Cerebellum (tissue), 4 donors: ENCODE measurements at places on chromosomes 6 and 20.
A peak's percentile ranks its signal among the peaks of the same experiment; 100 is the strongest.

GRCh38 chr20:32560482-32560988 lies 24.6 kb downstream of the NOL4L start:
- no peak for DNase-seq

DNA sequence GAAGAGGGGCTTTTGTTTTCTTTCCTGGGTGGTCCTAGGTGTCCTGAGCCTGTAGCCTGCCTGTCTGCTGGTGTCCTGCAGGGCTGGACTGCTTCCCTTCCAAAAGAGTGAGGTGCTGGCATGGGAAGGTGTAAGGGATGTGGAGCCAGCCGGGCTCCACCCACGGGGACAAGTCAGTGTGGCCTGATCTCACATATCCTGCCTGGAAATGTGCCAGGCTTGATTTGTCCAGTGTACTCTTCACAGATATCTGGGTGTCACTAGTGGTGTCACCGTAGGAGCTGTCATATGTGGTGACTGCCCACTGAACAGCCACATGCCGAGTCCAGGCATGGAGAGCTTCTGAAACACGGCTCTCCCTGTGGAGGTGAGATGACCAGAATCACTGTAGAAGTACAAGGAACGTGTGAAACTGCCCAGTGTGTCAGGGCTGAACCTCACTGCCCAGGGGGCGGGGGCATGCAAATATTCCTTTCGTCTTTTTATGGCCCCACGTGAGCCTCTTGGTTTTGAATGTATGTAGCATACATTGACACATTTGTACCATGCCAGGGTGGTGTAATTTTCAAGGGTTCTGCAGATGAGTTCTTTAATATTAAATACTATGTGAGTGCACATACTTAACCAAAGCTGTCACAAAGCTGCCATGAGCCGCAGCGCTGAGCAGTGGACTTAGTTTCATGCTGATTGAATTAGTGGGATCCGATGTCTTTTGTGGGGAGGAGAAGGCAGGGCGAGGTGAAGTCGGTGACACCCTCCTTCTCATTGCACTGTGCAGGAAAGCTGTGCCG lies 55.8 kb downstream of the CDH4 start:
- no peak for DNase-seq

DNA sequence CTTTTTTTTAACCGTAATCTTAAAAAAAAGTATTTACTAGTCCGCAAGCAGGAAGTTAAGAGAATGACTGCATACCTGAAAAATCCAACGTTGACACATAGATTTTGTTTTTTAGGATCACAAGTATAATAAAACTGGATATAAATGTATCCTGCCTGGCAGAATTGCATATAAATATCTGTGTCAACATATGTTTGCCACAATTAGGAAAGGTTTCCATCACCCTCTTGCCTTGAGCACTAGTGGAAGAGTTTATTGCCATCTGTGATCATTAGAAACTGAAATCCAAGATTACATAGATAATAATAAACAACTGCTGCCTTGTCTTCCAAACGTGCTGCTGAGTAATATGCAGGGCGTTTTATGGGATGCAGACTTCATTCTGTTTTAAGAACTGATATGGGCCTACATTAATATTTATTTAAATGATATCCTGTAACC lies 27.9 kb downstream of the PLEKHG1 start:
- DNase-seq, result no peak

DNA sequence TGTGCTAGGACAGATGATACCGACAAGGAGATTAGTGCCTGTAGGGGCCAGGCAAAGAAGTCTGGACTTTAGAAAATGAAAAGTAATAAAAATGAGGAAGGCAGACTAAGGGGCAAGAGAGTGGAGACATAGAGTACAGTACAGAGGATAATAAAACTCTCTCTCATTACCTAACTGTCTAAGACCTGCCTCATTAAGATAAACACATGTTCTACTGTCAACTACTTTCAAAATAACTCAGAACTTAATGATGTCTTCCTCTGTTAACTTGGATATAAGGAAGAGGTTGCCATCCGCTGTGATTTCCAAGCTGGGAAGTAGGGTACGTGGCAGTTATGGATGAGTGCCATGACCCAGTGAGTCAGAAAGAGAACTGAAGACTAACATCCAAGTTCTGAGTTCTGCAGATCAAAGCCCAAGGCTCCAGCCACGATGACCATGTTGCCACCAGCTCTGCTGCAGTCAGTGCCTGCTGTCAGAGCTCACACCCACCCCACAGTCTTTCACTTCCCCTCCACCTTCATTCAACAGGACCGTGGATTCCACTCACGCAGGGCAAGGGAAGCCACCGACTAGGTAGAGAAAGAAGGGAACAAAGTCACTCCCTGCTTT lies 81.8 kb downstream of the KIF16B start:
- DNase-seq, result no peak

DNA sequence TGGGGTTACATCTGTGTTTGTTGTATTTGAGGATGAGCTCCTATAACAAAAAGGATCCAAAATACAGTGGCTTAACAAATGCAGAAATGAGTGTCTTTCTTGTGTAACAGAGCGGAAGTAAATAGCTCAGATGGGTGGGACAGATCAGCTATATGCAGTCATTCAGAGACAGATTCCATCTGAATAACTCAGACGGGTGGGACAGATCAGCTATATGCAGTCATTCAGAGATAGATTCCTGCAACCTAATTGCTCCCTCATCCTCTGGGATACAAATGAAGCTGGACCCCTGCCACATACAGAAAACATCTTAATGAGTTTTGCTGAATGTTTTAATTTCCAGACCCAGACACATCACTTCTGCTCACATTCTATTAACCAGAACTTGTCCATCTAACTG lies 332.3 kb downstream of the BCKDHB start:
- no peak for DNase-seq

DNA sequence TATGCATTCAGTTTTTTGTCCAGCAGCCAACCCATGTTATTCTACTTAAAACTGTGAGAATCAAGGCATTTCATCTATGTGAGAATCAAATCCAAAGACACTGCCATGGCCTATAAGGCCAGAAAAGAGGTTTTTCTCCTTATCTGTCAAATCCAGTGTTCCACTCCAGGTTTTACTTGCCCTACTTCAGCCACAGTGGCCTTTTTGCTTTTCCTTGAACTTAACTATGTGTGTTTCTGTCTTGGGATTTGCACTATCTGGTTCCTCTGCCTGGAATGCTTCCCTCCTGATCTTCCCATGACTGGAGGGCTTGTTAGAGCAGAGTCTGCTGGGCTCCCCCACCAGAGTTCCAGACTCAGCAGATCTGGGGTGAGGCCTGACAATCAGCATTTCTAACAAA lies 113.1 kb upstream of the DOK5 start:
- no peak for DNase-seq

GRCh38 chr20:21067255-21067654 lies 38.9 kb downstream of the LINC00237 start:
- no peak for DNase-seq

- DNase-seq, result peak; percentile 81
Observed at GRCh38 chr20:25539742-25540672, 45.3 kb downstream of the NINL start.

DNA sequence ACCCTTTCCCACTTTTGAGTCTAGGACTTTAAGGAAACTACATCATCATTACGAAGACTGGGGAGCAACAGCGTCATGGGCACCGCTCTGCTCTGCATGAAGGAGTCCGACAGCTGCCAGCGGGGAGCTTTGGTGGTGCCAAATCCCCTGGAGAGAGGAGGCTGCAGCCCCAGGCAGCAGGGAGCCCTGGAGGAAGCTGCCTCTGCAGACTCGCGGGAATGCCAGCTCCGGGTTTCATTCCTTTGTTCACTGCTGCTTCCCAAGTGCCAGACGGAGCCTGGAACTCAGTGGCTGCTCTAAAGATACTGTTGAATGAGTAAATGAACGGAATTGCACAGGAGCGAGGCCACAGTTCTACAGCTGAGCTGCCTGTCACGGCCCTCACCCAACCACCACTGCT lies 196.5 kb upstream of the THBS2 start:
- DNase-seq, result no peak

DNA sequence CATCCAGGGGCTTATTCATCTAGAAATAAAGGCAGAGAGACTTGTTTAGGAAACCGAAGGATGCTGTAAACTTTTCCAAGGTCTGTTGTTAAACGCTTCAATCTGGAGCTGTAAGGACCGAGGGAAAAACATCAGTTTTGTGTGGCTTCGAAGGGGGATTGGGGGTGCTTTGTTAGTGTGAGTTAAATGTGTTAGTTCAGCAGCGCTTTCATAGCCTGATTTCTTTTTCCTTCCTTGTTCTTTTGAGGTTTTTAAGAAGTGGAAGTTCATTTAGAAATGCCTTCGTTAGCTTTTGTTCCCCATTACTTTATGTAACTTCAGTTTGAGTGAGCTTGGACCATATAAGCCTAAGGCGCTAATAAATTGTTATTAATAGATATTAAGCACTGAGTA lies 1.5 kb downstream of the ANKS1A start:
- DNase-seq, result no peak

- DNase-seq, result no peak
Observed at GRCh38 chr6:154921482-154921881, 73.6 kb upstream of the TIAM2 start.

DNA sequence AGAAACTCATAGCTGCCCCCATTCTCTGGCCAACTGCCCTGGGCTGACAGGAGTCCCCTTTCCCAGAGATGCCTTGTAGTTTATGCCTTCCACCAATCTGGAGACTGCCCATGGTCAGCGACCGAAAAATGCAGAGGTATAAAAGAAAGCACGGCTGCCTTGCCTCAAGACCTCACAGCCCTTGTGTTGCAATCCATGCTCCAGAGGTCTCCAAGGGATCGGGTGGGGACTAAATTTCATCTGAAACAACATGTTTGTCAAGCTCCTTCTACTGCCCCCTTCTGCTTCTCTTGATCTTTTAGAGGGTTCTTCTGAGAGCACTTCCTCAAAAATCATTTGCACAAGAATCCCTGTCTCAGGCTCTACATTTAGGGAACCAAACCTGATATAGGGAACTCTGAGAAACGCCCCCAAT lies 128.8 kb downstream of the PLCB1 start:
- no peak for DNase-seq

GRCh38 chr6:109252261-109253041 lies 129.8 kb downstream of the CD164 start:
- DNase-seq, result no peak
